Kasumi-1 (cell line): ENCODE measurements at places on chromosomes 11 and 22.
A peak's percentile ranks its signal among the peaks of the same experiment; 100 is the strongest.

- DNase-seq, result no peak
These were observed 1.2 kb upstream of the MRGPRF start for GRCh38 chr11:69014084-69014851.

GRCh38 chr11:131027491-131027890, 111.2 kb upstream of the SNX19 start:
- no peak for DNase-seq

DNA sequence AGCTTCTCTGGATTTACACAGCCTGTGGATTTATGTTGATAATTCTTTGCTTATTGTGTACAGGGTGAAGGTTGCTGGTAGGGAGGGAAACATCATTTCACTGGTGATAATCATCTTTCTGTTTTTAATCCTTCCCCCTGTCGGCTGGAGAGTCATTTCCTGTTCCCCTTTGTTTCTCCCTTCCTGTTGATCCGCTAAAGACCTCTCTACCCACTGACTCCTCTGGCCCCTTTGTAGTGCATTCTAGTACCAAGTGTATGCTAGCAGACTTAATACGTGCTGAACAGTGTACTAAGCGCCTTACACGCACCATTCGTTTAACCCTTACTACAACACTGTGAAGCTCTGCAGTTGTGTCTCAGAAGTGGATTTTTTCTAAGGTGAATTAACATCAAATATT, 19.0 kb upstream of the OR9Q1 start:
- no peak for DNase-seq

DNA sequence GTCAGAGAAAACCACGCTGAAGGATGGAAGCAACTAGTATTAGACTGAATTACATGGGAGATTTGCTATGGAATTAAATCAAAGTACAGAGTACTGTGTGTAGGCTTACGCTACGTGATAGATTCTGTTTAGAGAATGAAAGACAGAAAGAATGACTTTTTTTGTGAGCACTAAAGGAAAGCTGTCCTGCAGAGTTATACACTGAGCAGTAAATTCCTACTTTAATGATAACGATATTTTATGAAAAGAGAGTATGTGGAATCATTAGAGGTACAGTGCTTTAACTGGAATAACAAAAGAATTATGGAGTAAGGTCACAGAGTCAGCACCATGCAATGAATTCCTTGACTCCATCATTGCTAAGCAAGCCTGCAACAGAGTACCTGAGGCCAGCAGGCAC, 295.3 kb upstream of the SYN3 start:
- no peak for DNase-seq

- DNase-seq, result no peak
These were observed 77.4 kb downstream of the NAV2 start for GRCh38 chr11:19789835-19790710.

GRCh38 chr22:19784384-19785175, 24.0 kb downstream of the TBX1 start:
- DNase-seq, result no peak

DNA sequence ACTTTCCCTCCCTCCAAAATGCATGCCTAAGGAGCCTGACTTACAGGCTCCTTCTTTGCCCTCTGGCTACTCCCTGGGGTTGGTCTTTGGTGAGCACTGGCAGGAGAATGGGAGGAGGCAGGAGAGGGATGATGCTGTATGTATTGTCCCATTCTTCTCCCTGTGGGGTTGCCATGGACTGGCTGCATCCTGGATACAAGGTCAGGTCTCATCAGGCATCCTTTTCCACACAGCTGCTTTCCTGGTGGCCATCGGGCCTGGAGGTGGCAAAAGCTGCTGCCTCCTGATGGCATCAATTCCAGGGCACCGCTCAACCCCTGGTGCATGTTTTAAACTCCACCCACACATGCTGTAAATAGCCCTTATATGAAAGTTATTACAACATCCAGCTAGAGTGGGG, 257.2 kb downstream of the ETS1 start:
- no peak for DNase-seq

DNA sequence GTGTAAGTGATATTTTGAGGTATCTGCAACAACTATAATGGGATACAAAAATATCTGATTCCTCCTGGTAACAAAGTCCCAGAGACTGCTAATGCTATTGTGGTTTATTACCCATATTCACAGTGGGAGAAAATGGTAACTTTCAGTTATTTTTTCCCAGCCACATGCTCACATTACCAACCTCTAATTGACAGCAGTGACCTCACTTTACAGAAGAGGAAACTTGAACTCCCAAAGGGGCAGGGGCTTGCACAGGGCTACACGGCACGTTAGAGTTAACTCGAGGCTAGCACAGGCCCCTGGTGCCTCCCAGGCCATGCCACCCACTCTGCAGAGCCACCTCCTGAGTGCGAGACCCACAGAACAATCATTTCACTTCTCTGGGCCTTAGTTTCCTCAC, 132.4 kb downstream of the TENM4 start:
- DNase-seq, result no peak

DNA sequence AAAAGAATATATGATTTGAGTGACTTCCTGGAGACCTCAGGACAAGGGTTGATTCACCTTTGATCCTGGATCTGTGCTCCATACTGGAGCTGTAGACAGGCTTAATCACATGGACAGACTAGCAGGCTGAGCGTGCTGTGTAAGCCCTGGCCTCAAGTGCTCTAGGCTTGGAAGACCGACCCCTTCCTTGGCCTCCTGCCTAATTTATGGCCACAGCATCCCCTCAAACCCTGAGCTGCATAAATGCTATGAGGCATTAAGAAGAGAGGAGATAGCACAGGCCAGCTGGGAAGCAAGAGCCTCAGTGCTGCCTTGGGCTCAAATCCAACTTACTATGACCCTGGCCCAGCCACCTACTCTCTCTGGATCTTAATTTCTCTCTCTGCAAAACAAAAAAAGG, 385.1 kb downstream of the BUD13 start:
- DNase-seq, result no peak

- DNase-seq, result peak; percentile 39
These were observed 3.0 kb upstream of the SLCO2B1 start for GRCh38 chr11:75147875-75148263.

- no peak for DNase-seq
These were observed 321.0 kb downstream of the DDX10 start for GRCh38 chr11:108985945-108986279.

DNA sequence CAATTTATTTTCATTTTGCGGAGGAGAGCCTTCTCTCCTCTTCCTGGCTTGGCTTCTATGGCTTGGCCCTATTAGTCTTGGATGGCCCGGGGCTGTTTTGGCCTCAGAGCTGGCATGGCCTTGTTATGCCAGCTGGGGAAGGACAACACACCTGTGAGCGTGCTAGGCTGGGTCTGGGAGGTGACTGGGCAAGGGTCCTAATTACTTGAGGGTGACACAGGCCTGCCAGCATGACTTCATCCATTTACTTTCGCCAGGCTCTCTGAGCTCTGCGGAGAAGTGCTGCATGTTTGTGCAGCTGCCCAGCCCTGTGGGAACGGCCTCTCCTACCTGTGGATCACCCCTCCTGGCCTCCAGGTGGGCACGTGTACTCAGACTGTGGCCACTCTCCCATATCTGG, 153.6 kb downstream of the SNX19 start:
- DNase-seq, result no peak

- DNase-seq, result no peak
These were observed 59.5 kb downstream of the FAT3 start for GRCh38 chr11:92284107-92284506.

DNA sequence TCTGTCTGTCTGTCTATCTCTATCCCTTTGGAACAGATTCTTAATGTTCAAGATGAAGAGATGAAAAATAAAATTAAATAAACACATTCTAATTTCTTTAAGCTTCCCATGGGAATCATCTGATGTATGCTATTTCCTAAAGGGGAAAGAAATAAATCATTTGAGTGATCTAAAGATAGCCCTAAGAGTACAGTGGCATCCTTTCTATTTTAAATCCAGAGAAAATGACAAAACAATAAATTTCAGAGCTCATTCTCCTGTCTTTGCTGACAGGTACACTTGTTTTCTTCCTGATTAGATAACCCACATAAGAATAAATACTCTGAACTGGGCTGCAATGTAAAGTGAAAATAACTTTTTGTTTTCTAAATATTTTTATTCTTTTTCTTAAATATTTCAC, 550.4 kb downstream of the JRKL start:
- DNase-seq, result no peak

- no peak for DNase-seq
These were observed 901.5 kb upstream of the CHORDC1 start for GRCh38 chr11:91124363-91124762.

GRCh38 chr11:111463276-111463675, 48.9 kb downstream of the BTG4 start:
- DNase-seq, result no peak

DNA sequence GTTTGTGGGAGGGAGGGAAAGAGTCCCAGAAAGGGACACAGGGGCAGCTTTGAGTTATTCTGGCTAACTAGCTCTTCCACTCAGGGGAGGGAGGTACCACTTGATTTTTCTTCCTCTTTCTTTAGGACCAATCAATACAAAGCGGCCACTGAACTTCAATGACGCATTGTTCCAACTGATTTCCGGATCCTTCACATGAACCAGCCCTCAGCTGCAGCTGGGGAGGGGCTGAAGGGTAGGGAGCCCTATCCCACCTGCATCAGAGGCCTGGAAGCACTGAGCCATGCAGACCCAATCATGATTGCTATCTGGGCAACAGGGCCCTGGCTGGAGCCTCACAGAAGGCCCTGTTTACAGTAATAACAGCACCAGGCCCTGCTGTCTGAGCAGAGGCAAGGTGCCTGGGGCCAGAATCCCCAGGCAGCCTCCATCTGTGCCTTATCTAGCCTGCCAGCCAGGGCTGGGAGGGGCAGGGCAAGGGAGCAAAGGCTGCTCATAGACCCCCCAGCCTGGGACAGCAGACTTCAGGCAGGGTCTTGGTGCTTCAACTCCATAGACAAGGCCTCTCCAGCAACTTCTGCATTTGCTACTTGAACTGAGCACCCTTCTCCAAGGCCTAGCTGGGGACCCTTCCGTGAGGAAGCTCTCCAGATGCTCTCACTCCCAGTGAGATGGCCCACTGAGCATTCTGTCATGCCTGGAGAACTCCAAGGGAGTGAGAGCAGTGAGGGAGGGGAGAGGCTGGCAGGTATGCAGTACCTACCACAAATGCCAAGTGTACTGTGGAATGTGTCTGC, 22.5 kb downstream of the CLPB start:
- peak; percentile 93 for DNase-seq

DNA sequence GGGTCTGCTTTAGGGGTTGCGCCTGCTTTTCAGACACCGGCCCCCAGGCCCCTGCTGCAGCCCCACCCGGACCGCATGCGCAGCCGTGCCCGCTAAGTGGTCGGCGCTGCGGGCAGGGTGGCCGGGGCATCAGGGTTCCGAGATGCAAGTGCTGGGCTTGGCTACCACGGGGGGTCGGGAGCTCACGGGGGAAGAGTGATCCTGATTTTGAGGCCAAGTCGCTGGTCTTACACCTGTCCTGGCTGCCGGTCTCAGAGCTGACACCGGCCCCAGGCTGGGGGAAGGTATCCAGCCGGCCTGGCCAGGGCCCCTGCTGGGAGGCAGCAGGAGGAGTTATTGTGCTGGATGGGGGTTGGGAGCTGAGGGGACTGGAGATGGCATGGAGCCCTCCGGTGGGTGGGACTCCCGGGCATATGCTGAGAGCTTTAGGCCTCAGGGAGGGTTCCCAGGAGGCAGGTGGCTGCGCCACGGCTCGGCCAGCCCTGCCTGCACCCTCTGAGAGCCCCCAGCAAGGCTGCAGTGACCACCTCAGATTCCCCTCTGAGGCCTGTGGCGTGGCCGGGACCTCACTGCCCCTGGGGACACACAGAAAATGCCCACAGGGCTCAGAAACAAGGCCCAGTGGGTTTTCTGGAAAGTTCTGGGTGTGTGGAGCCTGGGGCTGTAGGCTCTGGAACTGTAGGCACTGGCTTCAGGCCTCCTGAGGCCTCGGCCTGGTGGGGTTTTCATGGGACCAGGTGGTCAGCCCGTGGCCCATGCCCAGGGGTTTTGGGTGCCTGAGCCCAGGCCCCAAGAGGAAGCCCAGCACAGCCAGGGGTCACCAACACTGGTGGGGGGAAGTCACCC, 4.4 kb upstream of the MUC5AC start:
- no peak for DNase-seq

- DNase-seq, result peak; percentile 98
These were observed 101.8 kb downstream of the USP35 start for GRCh38 chr11:78290293-78291176.

- DNase-seq, result no peak
These were observed 6.4 kb downstream of the APOBEC3H start for GRCh38 chr22:39103431-39103830.

DNA sequence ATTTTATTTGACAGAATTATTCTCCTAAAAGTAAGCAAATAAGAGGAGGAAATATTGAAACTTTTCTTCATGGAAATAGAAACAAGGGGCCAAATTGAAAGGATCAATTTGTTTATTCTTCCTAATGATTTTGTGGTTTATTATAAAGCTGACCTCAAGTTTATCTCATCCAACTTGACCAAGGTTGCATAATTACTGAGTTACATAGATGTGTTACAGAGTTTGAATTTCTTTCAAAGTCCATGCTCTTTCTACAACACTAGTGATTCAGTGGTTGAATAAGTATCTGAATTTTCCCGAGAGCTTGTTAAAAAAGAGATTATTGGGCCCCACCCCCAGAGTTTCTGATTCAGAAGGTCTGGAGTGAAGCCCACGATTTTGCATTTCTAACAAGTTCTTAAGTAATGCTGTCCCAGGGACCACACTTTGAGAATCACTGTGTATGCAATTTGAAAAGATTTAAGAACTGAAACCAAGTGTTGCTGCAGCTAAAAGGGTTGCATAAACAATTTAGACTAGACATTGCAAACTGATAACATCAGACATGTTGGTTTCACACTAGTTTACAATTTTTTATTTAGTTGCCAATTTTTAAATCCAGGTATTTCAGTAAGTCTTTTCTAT, 485.7 kb upstream of the ANO5 start:
- no peak for DNase-seq

GRCh38 chr11:9834291-9834690, 170.4 kb downstream of the SWAP70 start:
- DNase-seq, result no peak

GRCh38 chr22:38310518-38311322, 6.5 kb downstream of the CSNK1E start:
- no peak for DNase-seq

DNA sequence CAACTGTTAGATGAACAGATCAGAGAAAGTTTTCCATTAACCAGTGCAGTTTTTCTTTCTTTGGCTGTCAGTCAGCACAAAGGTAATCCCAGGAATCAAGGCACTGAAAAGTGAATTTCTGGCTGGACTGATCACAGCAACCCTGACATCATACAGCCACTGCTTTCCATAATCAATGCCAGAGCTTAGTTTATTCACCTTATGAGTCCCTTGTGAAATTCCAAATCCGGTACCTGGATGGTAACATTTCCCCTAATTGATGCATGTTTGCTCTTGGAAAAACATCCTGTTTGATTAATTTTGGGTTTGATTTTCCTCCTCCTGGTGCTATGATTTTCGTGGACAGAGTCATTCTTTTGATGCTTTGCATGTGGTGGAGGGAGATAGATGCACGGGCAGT, 319.8 kb downstream of the INSC start:
- DNase-seq, result no peak

GRCh38 chr11:30322191-30322590, 713 bp upstream of the ARL14EP start:
- no peak for DNase-seq

- DNase-seq, result peak; percentile 27
These were observed 789 bp downstream of the SIK2 start for GRCh38 chr11:111602865-111603610.

- no peak for DNase-seq
These were observed 151.7 kb downstream of the SPON1 start for GRCh38 chr11:14114269-14114668.

GRCh38 chr22:39729141-39729934, 158.8 kb downstream of the CACNA1I start:
- no peak for DNase-seq
